ENCODE measurements at places on chromosomes 1 and 21.

- DNase-seq, result no peak
These were observed 25.2 kb upstream of the TAL1 start for GRCh38 chr1:47257224-47257623.

GRCh38 chr1:207033302-207033701 is 746 bp upstream of the C1orf116 start:
- DNase-seq, result no peak

GRCh38 chr1:13587256-13588030 is 3.8 kb downstream of the PDPN start:
- no peak for DNase-seq

GRCh38 chr21:35614396-35614921 is 445.9 kb downstream of the SETD4 start:
- DNase-seq, result peak; percentile 14

DNA sequence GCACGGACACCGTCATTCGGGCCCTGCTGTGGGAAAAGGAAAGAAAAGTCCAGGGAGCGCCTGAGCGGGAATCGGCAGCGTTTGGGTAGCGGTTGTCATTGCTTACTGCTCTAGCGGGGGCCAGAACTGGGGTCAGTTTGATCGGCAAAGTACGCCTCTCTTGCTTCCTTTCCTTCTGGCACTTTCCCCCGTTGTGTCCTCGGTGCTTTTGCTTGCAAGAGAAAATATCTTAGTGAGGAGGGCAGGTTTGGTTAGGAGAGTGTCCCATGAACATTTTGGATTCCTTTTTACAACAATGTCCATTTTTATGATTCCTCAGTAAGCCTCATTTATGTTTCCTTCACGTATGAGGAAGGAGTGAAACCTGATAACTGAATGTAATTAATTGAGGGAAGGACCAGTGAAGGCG is 670 bp downstream of the ST3GAL3 start:
- peak; percentile 72 for DNase-seq

DNA sequence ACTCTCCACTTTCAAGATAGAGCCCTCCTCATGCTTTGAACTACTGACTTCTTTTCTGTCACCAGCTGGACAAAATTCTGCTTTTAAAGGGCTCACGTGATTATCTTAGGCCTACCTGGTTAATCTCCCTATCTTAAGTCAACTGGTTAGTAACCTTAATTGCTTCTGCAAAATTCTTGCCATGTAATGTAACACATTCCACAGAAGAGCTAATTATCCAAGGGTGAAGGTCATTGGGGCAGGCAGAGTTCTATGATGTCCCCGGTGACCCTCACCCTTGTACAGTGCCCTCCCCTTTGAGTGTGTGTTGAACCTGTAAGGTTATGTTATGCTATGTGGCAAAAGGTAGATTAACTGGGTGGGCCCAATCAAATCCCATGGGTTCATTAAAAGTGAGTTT is 25.2 kb upstream of the FOXE3 start:
- DNase-seq, result peak; percentile 25

DNA sequence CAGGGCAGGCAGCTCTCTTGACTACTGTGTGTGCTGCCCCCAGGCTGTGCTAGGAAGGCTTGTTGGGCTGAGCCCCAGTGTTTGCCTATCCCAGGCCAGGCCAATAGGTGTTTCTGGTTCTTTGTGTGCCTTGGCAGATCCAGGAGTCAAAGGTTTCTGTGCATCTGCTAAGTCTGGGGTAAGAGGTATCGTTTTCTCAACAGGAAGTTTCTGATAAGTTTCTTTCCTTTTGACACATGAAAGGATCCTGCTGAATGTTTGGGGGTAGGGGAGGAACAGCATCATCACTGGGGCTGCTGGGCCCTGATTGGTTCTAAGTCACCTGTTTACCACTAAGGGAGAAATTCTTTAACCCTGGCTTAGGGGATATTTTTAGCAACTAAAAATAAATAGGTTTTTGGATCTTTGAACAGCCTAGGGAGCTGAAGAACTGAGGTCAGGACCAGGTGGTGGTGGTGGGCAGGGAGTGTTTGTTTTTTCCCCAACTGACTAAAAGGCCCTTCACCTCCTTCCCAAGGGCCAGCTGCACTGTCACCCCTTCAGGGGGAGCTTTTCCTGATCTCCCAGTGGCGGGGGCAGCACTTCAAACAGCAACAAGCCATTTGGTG is 85.1 kb downstream of the KCNN3 start:
- peak; percentile 68 for DNase-seq

GRCh38 chr1:25140073-25140797 is 92.1 kb downstream of the SYF2 start:
- DNase-seq, result peak; percentile 69

DNA sequence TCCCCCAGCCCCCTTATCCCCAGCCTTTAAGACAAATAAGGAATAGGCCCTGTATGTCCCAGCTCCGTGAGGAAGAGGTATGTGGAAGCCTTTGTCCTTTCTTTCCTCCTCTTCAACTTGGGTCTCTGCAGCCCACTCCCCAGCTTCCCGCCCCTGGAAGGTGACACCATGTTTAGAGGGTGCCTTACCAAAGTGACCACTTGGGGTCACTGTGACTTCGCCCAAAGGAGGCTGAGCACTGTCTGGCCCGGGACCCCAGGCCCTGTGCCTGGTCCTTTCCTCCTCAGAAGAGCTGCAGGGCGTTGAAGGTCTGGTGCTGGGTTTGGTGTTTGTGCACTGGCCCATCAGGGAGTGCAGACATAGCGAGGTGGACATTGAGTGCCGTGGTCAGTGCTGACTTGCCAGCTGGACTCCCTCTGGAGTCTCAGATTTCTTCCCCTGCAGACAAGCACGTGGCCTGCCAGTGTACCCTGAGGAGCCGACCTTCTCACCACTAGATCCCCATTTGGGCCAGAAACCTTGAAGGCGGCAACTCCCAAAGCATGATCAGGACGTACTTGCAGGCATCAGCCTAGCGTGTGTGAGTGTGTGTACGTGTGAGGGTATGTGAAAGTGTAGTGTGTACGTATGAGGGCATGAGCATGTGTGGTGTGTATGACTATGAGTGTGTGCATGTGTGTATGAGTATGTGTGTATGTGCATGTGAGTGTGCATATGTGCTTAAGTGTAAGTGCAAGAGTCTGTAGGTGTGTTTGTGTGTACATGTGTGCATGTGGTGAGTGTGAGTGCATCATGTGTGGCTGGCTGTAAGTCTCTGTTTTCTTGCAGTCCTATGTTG is 181.4 kb upstream of the KIAA0040 start:
- peak; percentile 65 for DNase-seq

DNA sequence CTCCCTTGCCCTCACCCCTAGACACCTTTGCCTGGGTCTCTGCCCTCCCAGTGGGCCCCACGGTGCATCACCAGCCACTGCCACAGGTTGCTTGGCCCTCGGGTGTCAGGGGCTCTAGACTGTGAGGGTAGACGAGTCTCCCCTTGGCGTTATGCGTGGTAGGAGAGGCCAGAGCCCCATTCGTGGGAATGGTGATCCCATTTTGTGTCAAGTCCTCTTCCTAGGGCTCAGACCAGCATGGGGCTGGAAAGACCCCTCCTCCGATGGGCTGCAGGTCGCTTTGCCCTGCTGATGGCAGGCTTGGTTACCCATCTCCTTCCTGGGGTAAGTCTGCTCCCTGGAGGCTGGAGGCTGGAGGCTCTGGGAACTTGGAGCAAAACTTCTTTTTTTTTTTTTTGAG is 42.4 kb downstream of the SLC30A1 start:
- no peak for DNase-seq

DNA sequence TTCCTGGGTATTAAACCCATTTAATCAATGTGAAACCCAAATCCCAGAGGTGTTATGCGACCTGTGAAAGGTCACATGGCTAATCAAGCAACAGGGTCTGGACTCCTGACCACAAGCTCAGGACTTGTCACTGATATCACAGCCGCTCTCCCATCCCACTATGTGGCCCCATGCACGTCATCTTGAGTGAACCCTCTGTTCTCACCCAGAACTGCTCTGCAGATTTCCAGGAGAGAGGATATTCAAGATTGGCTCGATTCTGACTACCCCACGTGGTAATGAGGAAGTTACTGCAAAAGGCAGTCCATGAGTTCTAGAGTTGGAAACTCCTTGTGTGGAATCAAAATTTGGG is 173.5 kb upstream of the ETV3 start:
- no peak for DNase-seq

- DNase-seq, result no peak
These were observed 2.2 kb upstream of the MAGI3 start for GRCh38 chr1:113388017-113388620.

- no peak for DNase-seq
These were observed 58.9 kb downstream of the RHOU start for GRCh38 chr1:228794173-228794572.

DNA sequence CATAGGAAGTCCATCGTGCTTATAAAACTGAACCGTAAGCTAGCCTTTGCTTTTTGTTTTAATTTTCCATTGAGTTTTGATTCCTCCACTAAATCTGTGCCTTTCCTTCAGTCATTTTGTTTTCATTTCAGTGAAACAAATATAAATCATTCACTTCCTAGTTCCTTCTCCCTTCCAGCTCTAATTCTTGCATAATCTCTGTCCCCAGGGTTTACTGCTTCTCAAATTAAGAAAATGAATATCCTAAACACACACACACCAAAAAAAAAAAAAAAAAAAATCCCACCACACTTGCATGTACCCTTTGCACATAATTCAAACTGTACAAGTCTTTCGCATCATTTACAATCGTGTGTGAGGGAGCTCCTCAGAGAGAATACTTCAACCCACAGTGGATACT is 6.8 kb downstream of the KCNH1 start:
- no peak for DNase-seq

DNA sequence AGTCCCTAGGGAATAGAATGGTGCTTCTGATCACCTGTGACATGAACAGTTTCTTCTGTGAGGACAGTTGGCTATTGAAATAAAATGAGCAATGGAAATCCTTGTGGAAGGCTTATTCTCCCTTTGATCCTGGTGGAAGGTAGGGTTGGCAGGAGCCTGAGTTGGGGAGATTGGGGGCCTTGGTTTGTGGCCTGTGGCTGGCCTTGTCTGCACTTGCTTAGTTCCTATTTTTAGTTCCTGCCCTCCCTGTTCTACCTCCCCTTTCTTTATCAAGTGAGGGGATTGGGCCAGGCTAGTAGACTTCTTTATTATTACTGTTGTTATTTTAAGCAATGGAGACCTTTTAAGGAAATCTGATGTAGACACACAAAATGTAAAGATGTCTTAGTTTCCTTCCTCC is 8.2 kb downstream of the DMRTB1 start:
- no peak for DNase-seq

DNA sequence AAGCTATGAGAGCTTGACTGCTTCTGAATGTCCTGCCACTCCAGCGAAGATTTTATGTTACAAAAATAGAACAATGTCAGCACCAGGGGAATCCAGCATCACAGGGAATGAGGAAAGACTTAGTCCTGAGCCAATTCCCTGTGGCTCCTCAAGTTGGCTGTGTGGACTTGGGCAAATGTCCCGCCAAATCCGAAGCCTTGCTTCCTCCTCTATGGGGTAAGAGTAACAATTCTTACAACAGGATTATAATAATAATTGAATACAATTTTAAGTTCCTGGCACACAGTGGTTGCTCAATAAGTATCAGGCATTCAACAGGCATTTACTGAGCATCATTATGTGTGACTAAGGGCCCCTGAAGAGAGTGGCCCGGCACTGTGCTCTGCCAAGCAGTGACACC is 44.4 kb downstream of the STPG1 start:
- DNase-seq, result no peak

DNA sequence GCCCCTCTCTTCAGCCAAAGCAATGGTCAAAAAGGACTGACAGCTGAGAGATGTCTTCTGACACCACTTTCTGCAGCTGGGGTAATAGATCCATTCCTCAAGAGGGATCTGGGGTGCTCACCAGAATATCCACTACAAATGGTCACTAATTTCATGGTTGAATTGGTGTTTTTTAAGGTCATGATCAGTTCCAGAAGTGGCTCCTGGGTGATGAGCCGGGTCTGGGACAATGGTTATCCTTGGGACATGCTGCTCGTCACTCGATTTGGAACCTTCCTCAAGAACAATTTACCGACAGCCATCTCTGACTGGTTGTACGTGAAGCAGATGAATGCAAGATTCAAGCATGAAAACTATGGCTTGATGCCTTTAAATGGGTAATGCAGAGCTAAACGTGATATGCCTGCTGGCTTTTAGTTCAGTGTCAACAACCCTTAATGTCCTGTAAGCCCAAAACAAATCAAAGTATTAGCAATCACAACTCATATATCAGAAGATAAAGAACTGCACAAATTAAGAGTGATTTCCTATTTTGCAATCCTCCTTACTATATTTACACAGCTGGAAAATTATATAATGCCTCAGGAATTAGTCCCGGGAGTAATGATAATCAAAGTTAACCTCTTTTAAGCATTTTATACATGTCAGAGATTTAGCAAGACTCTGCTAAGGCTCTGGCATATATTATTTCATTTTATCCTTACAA is 20.1 kb downstream of the FMO3 start:
- DNase-seq, result no peak

DNA sequence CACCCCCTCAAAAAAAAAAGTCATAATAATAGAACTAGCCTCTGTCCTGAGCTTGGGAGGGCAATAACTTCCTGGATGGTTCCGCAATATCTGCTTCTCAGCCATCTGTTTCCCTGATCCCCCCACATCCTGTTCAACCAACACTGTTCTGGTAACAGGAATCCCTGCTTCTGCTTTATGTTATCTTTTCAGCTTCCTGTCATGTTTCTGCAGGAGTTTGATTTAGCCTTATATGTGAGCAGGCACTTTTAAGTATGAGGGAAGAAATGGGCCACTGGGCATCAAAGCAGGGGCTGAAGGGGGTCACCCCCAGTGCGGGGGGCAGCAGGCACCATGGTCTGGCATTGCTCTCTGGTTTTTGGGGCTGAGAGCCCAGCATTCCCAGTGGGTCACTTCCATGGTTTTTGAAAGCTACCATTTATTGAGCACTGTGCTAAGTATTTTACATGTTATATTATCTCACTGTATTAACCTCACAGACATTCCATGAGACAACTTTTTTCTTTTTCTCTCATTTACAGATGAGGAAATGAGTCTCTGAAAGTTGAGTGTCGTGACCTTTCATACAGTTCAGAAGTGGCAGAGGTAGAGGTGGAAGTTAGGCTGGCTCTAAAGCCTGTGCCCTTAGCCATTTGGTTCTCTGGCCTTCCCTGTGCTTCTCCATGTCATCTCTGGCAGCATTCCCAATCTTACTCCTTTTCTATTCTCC is 61.9 kb downstream of the DNTTIP2 start:
- DNase-seq, result peak; percentile 81

DNA sequence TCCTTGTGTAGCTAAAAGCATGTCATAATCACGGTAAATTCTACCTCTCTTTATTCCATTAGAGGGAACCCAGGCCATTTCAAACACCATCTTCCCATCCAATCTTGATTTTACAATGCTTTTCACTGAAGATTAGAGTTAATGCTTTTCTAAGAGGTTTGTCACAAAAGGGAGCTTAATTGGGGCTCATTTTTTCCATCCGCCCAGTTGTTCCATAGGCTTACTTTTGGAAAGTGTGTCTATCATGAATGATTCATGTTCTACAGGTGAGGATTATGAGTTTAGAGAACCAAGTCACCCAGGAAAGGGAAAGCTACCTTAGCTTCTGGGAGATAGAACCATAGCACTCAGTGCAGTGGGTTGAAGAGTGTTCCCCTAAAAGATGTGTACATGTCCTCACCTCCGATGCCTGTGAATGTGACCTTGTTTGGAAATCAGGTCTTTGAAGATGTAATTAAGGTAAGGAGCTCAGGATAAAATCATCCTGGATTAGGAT is 286.9 kb upstream of the RUNX1 start:
- DNase-seq, result no peak

Measured in mesendoderm (in vitro differentiated cells).